ENCODE measurements at places on chromosomes 4 and X.

- DNase-seq, result no peak
Measured at GRCh38 chr4:125703443-125703842, 388.7 kb downstream of the FAT4 start.

DNA sequence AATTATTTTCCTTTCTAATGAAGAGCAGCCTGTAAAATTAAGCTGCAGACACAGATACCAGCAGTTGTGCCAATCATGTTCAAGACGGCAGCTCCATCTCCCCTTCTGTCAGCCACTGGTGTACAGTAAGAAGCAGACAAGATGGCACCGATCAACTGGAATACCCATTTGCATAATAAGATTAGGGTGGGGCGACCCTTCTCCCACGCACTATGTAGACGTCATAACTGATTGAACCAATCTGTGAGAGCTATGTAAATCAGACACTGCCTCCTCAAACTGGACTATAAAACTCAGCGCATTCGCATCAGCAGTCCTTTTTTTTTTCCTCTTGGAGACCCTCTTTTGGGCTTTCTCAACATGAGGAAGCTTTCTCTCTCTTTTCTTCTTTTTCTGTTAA lies 40.4 kb upstream of the INTS6L start:
- no peak for DNase-seq

- DNase-seq, result no peak
Measured at GRCh38 chrX:72052415-72053090, 79.2 kb downstream of the RTL5 start.

GRCh38 chrX:150700107-150700506 lies 6.9 kb downstream of the MTMR1 start:
- DNase-seq, result no peak

GRCh38 chr4:81470456-81471297 lies 1.0 kb downstream of the RASGEF1B start:
- DNase-seq, result peak; percentile 23

DNA sequence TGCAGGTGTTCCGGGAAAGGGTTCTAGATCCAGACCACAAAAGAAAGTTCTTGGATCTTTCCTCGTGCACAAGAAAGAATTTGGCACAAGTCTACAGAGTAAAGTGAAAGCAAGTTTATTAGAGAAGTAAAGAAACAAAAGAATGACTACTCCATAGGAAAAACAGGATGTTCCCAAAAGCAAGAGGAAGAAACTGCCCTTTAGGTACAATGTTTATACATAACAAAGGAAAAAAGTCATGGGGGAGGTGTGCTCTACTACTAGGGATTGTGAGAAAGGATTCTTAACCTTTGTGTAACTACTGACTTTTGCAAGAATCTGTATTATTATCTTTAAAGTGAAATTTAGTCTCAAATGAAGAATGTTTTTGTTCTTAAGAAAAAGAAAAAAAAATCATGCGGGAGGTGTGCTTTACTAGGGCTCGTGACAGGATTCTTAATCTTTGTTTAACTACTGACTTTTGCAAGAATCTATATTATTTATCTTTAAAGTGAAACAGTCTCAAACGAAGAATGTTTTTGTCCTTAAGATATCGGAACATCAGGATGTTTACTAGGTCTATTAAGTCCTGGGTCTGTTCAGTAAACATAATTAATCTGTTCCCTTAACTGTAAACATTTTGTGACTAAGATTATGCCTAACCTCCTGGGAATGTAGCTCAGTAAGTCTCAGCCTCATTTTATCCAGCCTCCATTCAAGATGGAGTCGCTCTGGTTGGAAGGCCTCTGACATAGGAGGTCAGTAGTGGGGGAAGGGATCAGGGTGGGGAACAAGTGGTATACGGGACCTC lies 110.4 kb upstream of the BEND4 start:
- no peak for DNase-seq

- no peak for DNase-seq
Measured at GRCh38 chr4:168724243-168724642, 227.4 kb downstream of the PALLD start.

DNA sequence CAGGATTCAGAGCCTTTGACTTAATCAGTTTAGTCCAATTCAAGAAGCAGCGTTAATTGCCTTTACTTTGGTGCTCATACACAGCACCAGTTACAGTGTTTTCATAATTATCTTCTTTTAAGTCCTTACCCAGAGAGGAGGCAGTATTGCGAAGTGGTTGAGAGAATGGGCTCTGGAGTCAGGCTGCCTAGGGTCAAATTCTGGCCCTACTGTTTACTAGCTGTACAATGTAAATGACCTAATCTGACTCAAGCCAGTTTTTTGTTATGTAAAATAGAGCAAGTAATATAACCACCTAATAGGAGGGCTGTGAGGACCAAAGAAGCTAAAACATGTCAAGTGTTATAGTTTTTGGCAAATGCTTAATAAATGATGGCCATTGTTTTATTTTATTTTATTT lies 27.6 kb downstream of the WDR44 start:
- DNase-seq, result no peak

DNA sequence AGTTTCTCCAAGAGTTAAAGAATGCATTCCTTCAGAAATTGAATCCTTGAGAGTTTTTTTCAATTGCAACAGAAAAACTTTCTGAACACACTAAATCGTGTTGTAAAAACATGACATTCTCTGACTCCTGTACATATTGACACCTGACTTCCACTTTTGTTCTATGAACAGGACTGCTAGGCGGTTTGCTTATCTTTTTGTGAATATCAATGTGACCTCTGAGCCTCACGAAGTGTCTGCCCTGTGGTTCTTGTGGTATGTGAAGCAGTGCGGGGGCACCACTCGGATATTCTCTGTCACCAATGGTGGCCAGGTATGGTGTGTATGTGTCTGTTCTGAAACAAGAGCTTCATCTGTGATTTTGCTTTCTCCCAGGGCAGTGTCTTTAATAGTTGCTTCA lies 71.9 kb downstream of the MAOA start:
- no peak for DNase-seq

- no peak for DNase-seq
Measured at GRCh38 chr4:139629436-139630125, 36.0 kb upstream of the MGST2 start.

GRCh38 chrX:48904180-48904579 lies 6.5 kb downstream of the PQBP1 start:
- no peak for DNase-seq

GRCh38 chr4:109548655-109549054 lies 11.4 kb upstream of the MCUB start:
- no peak for DNase-seq

- DNase-seq, result no peak
Measured at GRCh38 chrX:128807367-128807766, 715.9 kb downstream of the SMARCA1 start.

DNA sequence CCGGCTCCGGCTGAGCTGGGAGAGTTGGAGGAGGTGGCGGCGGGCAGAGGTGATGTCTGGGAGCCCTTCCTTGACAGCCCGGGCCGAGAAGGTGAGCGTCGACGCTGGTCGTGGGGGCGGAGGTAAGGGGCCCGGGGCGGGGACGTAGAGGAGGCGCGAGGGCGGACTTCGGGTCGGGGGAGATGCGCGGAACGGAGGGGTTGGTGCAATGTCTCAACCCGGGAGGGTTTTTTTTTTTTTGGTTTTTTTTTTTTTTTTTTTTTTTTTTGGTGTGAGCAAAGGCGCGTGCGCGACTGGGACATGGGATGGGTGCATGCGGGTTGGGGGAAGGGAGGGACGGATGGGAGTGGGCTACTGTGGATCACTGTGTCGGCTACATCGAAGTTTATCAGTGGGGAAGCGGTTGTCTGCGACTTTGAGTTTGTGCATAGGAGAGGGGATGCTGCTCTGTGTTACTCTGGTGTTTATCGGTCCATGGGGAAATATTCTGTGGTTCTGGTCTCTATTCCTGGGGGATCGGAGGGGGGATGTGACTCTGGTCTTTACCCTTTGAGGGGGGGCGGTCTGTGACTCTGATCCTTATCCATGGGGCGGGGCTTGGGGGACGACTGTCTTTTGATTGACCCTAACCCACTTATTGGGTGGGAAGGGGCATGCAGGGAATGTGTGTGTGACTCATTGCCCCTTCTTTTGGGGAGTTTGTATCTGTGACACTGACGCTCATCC lies 537 bp downstream of the RBM10 start:
- no peak for DNase-seq

GRCh38 chr4:102867278-102868152 lies 1.3 kb upstream of the CISD2 start:
- DNase-seq, result no peak

DNA sequence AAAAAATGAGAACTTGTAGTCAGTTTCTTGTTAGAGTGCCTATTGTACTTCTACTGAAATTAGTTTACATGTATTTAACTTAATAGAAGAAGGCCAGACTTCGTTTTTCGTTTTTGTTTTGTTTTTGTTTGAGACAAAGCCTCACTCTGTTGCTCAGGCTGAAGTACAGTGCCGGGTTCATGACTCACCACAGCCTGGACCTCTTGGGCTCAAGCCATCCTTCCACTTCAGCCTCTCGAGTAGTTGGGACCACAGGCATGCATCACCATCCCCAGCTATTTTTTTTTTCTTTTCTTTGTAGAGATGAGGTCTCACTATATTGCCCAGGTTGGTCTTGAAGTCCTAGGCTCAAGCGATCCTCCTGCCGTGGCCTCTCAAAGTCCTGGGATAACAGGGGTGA lies 793.9 kb downstream of the ADGRL3 start:
- no peak for DNase-seq

DNA sequence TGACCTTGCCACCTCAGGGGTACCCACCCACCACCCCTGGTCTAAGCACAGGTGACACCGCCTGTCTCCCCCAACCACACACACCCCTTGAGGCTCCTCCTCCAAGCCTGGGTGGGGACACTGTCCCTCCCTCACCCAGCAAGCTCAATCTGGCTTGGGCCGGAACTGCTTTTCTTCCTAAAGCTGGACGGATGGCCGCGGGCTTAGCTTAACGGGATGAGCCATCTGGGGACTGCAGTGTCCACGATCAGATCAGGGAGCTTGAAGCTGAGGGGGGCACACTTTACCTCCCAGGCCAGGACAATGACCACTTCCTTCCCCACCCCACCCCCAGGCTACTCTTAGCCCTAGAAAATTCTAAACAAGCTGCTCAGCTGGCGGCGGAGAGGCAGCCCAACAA lies 1.0 kb upstream of the SLC6A8 start:
- DNase-seq, result no peak
